Inflammatory macrophage treated with lipopolysaccharide for 1 hour (primary cell): ENCODE measurements at places on chromosomes 7 and 10.

DNA sequence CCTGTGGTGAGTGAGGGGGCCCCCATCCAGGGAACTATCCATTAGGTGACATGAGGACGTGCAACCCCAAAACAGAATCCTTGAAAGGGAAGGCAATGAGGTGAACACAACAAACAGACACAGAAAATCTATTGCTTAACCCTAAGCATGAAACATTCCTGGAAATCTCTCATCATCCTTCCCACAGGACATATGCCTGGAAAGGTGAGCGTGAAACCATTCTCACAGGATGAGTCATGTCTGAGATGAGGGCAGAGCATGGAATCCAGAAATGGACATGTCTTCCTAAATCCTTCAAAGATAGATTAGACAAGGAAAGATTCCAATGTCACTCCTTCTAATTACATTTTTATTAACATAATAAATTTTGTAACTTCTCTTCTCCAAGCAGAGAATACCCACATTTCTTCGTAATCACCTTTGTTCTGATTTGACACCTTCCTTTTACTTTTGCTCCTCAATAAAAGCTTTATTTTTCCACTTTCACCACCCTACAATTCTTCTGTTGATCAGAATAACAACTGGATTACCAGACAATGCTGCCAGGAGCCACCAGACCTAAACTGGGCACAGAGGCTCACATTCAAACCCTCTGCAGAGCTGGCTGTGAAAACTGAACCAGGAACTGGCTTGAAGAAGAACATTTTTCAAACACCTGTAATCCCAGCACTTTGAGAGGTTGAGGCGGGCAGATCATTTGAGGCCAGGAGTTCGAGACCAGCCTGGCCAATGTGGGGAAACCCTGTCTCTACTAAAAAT lies 67.2 kb downstream of the COBL start:
- DNase-seq: no peak

DNA sequence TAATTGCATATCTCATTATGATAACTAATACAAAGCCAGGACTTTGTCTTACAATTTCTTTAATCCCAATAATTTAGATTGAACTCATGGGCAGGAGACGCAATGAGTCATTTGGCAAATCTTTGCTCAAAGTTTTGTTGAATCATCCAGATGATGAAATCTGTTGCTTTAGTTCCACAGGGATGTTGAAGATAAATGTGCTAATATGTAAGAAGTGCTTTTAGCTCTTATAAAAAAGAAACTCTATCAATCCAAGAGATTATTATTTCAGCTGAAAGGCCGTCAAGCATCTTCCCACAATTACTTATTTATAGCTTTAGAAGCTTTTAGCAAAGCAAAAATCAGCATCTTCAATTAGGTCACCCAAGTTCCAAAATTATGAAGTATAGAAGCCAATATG lies 36.8 kb upstream of the ANK3 start:
- DNase-seq: peak; percentile 73

- no peak for DNase-seq
These were observed 176.3 kb downstream of the PKD1L1 start for GRCh38 chr7:47771990-47772360.

- DNase-seq: no peak
These were observed 6.7 kb downstream of the NRP1 start for GRCh38 chr10:33327751-33328150.

DNA sequence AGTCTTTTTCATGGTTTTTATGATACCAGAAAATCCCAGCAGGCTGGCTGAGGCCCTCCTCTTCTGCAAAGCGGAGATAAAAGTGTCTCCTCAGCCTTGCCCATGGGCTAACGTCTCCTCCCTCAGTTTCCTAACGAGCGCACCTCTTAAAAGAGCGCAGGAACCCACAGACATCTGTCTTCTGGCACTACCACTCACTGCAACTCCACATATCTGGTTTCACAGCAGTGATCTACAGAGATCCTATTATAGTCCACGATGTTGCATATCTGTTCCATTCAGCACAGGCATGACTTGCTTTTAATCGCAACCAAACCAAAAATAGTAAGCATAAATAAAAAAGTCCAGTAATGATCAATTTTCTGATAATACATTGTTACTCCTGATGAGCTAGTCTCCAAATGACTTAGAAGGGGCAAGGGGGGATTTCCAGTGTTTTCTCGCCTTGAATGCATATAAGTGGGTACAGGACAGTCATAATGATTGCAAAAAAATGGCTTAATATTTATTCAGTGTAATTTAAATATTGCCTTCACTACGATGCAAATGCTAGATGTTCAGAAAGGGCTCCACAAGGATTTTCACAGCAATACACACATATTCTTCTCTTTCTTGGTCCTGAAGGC lies 20.9 kb downstream of the ANKRD22 start:
- no peak for DNase-seq

DNA sequence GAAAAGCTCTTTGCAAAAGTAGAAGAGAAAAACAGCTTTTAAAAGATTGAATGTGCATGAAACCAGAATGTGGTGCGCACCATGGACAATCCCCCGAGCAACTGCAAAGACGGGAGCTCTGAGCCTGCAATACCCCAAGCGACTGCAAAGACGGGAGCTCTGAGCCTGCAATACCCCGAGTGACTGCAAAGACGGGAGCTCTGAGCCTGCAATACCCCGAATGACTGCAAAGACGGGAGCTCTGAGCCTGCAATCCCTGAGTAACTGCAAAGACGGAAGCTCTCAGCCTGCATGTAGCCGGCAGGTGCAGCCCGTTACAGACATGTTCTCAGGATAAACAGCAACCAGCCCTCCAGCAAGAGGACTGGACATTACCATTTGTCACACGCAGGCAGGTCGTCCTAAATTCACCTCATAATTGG lies 6.2 kb downstream of the ZNF775 start:
- no peak for DNase-seq

DNA sequence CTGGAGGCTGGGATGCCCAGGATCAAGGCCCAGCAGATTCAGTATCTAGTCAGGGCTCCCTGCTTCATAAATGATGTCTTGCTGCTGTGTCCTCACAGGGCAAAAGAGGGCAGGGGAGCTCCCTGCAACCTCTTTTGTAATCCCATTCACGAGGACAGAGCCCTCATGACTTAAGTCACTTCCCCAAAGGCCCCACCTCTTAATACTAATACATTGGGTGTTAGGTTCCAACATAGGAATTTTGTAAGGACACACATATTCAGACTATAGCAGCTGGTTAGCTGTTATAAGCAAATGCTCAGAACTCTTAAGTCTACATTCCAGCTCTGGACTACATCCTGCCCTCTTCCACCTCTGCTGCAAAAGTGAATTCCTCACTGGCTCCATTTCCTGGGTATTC lies 63.0 kb downstream of the VOPP1 start:
- peak; percentile 83 for DNase-seq
